H9 (cell line): ENCODE measurements at places on chromosomes 6 and 20.

GRCh38 chr6:140178935-140179334 is 804.5 kb upstream of the CITED2 start:
- no peak for DNase-seq

DNA sequence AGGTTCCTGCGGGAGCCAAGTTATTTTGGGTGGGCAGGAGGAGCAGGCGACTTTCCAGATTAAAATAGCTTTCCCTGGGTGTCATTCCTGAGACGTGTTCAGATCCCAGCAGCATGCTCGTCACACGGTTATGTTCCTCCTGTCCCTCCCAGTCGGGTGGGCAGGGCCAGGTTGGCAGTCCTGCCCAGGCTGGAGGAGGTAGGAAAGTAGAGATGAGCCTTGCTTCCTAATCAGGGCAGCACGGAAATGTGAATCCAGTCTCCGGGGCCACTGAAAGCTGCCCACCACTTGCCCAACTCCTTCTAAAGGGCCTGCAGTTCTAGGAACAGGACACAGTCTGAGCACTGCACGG is 137.0 kb downstream of the MRPL14 start:
- DNase-seq, result no peak

DNA sequence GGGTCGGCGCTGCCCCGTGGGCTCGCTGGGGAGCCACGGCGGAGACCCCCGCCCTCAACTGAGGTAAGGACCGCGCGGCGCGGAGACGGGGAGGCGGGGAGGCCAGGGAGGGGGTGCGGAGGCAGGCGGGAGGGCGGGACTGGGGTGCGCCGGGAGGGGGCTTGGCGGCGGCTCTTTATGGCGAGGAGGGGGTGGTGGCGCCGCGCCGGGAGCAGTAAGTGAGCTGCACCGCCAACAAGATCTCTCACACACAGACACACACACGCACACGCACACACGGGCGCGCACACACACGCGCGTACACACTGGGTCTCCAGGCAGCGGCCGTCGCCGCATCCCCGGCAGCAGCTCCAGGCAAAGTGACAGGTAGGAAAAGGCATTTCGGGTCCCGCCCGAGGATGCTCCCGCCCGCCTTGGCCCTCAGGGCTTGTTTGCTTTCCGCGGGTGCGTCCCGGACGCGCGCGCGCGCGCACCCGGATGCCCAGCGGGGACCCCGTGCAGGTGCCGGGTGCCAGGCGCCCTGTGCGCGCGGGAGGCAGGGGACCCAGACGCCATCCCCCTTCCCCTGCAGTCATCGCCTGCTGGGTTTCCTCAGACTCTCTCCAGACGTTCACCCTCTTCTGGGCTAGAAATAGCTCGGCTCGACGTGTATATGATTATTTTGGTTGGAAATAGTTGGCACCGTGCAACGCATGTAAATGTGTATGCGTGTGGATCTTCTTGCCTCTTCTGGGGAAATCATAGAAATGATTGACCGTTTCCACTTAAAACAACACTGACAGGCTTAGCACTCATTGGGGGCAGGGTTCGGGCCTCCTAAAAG is at the start of gene PLCB4:
PLCB4 (plus strand) TSS at position 247 of the 823 bp plus-strand sequence. CDS start 238,728 bp downstream, outside the sequence.
- peak; percentile 57 for DNase-seq

- DNase-seq, result no peak
Measured at GRCh38 chr6:5424726-5425125, 163.4 kb downstream of the FARS2 start.

DNA sequence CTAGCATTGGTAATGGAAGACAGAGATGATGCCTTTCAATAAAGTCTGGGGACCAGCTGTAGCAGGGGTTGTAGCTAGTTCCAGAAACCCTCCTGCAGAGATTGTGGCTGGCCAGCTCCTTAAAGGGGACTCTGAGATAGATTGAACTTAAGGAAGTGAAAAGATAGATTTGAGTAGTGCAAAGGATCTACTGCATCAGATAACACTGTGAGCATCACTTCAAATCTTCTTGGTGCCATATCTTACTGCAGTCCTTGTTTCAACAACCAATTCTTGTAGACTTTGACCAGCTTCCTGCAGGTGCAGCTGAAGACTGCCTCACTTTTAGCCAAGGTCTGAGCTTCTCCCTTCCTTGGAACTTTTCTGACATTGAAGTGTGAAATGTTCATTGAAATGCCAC is 14.8 kb upstream of the CEP162 start:
- no peak for DNase-seq

GRCh38 chr20:58130156-58130555 is 98.3 kb downstream of the ANKRD60 start:
- no peak for DNase-seq

DNA sequence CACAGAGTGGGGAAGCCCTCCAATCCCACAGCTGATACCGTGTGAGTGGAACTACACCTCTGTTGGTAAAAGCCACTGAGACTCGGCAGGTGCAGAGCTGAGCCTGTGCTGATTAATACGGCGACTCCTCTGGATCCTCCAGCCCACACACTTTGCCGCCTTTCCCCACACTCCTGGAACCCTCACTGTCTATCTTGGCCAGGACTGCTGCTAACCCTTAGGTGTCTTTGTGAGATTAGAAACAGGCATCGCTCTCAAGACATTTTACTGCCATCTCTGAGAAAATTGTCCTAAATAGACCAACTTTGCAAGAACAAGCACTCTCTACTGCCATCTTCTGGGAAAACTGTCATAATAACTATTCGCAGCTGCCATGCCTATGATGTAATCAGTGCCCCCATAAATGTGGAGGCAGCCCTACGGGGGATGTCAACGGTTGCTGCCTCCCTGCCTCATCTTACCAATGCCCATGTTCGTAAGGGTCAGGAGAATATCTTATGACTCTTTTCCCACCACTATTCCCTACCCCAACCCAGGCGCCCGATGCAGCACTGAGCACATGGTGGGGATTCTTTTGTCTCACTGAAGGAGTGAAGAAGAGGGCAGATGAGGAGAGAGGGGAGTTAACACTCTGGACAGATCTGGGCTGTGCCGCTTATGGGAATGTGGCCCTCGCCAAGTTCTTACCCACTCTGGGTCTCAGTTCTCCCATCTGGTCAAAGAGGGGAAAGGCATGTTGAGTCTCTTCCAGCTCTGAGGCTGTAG is 26.1 kb upstream of the KCNB1 start:
- peak; percentile 39 for DNase-seq

GRCh38 chr6:74638412-74638811 is 567.4 kb downstream of the COL12A1 start:
- DNase-seq, result no peak

DNA sequence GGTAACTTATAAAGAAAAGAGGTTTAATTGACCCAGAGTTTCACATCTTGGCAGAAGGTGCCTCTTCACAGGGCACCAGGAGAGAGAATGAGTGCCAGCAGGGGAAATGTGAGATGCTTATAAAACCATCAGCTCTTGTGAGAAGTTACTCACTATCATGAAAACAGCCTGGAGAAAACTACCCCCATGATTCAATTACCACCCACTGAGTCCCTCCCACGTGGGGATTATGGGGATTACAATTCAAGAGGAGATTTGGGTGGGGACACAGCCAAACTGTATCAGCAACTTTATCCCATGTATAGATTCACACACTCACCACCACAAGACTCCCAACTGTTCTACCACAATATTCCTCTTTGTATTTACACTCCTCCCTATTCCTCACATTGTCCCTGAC is 10.6 kb downstream of the PDSS2 start:
- no peak for DNase-seq

DNA sequence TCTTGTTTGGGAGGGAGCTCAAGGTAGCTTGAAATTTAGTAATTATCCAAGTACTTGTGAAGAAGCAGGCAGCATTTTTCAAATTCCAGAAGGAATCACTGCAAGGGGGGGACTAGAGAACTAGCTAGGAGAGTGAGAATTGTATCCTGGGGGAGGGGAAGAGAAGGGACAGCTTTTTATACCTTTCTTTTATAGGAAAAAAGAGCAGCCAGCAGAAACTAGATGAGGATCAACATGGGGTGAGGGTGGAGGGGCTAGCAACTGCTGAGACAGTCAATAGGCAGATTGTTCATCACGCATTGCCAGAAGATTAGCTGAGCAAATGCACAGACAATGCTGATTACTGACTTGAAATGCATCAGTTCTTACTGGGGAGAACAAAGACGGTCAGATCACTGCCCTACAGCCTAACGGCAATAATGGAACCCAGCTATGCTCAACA is 514.3 kb upstream of the CITED2 start:
- DNase-seq, result peak; percentile 45

GRCh38 chr20:62360854-62361798 is 6.0 kb downstream of the LAMA5 start:
- DNase-seq, result peak; percentile 73
